ENCODE measurements at places on chromosomes 11 and 22.

- DNase-seq, result no peak
These were observed 92.1 kb downstream of the CSNK2A3 start for GRCh38 chr11:11260903-11261302.

DNA sequence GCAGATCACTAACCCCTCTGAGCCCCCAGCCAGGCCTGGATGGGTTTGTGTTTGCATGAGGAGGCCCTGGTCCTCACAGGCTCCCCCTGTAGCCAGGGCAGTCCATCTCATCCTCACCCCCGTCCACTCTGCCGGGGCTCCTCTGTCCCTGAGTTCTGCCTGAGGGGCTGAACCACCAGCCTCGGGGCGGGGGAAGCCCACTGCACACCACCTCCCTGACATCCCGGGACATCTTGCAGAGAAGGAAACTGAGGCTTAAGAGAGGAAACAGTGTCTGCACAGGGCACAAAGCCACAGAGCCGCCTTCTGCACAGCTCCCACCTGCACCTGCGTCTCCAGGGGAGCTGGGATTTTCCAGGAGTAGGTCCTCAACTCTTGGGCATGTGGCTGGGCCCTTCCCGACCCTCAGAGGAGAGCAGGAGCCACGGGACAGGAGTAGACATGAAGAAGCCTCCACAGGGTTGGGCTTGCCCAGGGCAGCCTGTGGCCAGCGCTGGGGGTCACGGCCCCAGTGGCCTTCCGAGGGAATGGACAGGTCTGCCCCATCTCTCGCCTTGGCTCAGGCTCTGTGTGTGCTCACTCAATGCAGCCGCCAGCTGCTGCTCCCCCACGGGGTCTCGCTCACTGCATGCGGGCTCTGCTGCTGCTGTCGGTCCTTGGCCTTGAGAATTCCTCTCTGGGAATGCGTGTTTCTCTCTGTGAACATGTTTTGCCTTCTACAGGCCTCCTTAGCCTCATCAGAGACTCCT, 45.4 kb upstream of the CCDC188 start:
- DNase-seq, result no peak

DNA sequence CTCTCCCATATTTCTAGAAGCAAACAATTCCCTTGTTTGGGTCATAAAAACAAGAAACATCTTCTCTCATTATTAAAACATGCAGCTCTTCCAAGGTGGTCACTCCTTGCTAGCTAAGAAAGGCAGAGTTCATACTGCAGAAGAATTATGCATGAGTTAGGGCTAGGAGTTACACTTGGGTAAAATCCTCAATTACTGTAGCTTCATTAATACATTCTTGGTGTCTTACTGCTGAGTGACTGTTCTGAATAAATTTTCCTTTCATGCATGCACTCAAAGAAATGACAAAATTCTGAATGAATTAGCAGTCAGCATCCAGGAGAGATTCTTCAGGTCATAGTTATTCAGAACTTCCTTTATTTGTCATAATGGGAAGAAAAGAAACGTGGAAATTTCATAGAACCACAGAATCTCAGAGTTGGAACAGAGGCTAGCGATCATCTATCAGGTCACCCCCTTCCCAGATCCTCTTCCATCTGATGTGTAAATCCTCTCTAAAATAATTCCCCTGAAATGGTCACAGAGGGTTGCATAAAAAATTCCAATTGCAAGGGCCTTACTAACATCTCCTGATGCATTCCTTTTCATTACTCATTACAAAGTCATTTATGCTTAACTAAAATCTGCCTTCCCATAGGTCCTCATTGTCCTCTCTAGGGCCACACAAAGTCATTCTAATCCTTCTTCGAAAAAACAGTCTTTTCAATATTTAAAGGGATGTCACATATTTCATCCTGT, 771.5 kb downstream of the DLG2 start:
- DNase-seq, result no peak

DNA sequence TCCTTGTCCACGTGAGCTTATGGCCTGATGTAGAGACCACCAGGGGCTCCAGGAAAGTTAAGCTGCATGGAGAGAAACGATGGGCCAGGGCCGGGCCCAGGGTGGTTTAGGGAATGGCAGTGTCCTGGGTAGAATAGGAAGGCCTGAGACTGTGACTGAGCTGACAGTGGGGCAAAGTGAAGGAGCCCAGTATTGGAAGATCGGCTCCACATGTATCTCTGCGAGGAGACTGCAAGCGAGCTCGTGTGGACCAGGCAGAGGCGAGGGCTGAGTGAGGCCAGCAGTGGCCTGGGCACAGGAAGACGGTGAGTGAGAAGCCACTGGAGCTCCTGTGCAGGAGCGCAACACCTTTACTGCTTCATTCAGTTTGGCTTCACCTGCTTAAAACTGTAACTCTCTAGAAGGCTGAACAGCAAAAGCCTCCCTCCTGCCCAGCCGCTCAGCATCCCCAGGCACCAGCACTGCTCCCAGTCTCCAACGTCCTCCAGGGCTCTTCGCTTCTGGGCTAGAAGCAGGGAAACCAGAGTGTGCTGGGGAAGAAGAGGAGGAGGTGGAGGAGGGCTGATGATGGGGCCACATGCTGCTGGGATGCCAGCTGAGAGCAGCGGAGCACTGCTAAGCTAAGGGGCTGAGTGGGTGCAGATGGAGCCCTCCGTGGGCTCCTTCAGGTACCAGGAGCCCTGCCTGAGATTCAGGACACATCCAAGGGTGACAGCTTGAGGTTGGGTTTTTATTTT, 13.5 kb downstream of the TCIRG1 start:
- no peak for DNase-seq

DNA sequence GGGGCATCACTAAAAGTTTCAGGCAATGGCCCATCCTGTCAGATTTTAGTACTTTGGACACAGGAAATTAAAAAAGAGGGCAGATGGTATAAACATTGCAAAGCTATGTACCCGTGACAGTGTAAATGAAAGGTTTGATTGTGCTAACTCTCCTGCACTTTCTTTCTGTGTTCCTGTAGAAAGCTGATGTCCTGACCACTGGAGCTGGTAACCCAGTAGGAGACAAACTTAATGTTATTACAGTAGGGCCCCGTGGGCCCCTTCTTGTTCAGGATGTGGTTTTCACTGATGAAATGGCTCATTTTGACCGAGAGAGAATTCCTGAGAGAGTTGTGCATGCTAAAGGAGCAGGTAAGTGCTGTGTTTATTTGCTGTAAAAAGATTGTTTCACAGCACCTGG, 10.3 kb downstream of the CAT start:
- peak; percentile 61 for DNase-seq

- no peak for DNase-seq
These were observed 1.0 kb downstream of the CABP4 start for GRCh38 chr11:67456068-67456705.

DNA sequence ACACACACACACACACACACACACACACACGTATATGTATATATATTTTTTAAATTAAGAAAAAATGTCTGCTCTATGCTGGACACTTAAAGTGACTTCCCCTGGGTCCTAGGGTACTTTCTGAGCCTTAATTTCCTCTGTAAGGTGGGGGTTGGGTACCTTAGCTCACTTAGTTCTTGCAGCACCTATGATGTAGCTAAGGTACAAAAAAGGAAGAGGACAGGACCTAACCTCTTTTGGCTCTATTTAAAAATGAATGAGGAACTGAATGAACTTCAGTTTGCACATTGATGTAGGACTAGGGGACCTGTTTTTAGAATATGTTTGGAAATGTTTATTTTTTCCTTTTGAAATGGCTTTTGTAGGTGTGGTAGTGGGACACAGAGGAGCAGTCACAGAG, 11.1 kb downstream of the SREBF2 start:
- DNase-seq, result no peak

DNA sequence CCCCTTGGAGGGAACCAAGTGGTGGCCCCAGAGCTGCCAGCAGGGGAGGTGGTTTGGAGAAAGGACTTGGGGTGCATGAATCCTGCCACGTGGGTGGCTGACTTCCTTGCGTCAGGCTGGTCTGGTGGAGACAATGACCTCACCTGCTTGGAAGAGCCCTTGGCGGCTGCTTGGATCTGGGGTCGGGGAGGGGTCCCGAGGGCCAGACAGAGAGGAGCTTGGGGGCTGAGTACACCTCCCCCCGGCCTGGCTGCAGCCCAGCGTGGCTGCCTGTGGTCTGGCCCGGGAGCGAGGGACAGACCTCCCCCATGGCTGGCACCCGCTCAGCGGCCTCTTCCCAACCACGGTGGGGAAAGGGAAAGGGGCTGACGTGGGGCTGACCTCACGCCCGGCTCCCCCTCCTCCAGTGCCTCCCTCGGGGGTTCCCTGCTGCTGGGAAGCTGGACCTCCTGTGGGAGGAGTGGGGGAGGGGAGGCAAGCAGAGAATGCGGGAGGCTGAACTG, 13.8 kb downstream of the LIF start:
- DNase-seq, result no peak

DNA sequence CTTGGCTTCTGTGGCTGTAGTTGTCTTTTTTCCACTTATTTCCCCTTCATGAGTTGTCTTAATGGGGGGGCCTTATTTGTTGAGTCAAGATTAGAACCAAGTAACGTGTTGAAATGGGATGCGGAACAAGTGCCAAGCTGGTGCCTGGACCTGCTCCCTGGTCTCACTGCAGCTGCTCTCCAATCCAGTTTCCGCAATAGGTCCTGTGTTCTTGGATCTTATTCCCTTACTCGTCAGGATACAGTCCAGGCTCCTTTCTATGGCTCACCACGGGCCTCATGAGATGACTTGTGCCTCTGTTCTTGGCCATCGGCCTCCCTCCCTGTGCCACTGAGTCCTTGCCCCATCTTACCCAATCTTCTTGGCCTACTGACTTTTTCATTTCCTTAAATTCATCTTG, 159.6 kb upstream of the CADM1 start:
- DNase-seq, result no peak

DNA sequence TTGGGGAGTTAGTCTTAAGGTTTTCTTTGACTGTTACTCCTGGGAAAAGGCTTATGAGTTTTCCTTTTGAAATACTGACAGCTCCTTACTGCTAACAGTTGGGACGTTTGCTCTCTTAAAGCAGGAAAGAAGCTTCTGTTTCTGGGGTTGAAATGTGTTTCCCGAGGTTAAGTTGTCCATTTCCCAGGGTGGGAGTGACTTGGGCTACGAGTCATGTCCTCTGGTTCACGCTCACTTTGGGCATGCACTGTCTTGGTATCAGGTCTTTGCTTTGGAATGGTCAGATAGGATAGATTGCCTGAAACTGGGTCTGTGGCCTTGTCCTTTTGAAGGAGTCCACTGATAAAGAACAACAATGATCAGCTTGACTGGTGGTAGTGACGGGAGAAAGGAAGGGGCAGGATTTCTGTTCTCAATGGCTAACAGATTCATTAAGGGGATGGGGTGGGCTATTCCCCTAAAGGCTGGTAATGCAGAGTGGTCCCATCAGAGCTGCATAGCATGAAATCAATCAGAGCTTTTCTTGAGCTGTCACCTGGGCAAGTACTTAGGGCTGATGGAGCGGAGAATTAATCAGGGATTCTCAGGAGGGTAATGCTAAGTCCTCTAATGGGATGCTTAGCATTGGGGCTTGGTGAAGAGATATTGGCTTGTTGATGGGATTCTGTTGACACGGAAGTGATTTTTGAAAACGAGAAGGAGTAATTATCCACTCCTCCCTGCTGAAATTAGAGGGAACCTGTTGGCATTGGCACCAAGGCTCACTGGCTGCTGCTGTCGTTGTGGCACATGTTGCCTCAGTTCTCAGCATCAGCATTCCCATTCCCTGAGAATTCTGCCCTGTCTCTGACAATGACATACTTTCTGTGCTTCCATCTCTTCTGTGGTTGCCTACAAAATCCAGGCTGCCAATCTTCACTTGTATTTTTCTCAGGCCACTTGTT, 81.6 kb downstream of the TEAD1 start:
- no peak for DNase-seq

GRCh38 chr11:44498089-44498871, 67.2 kb upstream of the CD82 start:
- DNase-seq, result no peak

GRCh38 chr11:16604794-16605388, 133.6 kb upstream of the C11orf58 start:
- peak; percentile 35 for DNase-seq

- DNase-seq, result no peak
These were observed 86.6 kb upstream of the ARHGAP32 start for GRCh38 chr11:129278586-129279319.

DNA sequence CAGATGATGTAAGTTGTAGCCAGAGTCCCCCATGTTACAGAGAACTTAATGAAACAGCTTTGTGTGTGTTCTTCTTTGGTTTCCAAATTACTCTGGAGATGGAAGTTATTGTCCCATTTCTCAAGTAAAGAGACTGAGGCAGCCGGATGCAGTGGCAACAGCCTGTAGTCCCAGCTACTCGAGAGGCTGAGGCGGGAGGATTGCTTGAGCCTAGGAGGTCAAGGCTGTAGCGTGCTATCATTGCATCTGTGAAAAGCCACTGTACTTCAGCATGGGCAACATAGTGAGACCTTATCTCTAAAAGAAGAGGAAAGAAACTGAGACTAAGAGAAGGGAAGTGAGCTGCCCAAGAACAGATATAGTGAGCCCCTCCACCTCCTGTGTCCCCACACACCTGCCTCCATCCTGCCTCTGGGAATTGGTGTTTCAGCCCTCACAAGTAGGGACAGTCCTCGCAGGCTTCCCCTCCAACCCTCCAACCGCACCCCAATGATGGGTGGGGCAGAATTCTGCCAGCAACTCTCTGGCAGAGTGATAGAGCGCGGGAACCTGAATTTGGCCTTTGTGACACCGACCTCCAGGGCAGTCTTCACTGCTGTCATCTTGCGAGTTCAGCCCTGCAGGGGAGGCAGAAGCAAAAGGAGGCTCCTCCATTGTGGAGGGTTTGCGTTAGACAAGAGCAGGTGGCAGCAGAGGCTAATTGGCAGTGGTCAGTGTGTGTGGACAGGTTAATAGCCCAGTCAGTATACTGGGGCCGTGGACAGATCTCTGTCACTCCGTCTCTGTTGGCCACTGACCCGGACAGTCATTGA, 1.6 kb downstream of the PDXP start:
- no peak for DNase-seq

GRCh38 chr11:76322540-76322939, 58.4 kb downstream of the THAP12 start:
- DNase-seq, result no peak

DNA sequence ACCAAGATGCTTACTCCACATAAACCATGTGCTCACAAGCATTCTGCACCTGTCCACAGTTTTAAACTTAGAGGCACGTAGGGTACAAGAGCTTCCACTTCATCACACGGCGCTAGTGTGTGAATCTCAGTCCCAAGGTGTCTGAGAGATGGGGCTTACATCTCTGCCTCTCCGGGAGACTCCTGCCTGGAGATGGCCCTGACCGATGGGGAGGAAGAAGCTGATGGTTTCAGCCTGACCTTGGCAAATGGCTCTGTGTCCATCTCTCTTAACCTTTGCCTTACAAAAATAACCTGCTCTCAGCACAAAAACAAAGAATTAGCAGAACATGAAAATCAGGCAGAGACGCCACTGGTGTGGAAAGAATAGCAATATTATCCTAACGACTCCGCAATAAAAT, 559.3 kb upstream of the B3GAT1 start:
- no peak for DNase-seq

GRCh38 chr11:62644220-62644619, 2.2 kb downstream of the GANAB start:
- no peak for DNase-seq
